ENCODE measurements at places on chromosomes 1 and 21. TPM values are rescaled to one million over a fixed set of nuclear protein-coding genes. Genes with fewer than 3 reads are reported as not detected.
A peak's percentile ranks its signal among the peaks of the same experiment; 100 is the strongest.

- DNase-seq, result no peak
Observed at GRCh38 chr21:15935530-15935929, 205.7 kb downstream of the USP25 start.

The P3R3URF gene
- total RNA-seq, result not detected

GRCh38 chr1:219027146-219027673, 146.5 kb upstream of the LYPLAL1 start:
- no peak for DNase-seq

The CNKSR1 gene
- total RNA-seq, result not detected

- peak; percentile 23 for DNase-seq
Observed at GRCh38 chr21:32599526-32599925, 12.7 kb downstream of the CFAP298 start.

GRCh38 chr1:189851806-189852367, 625.8 kb downstream of the BRINP3 start:
- peak; percentile 93 for DNase-seq

- no peak for DNase-seq
Observed at GRCh38 chr1:66265796-66266195, 268.2 kb upstream of the SGIP1 start.

Measured in Caki2 (cell line).